ENCODE measurements at places on chromosomes 3 and 15. TPM values are rescaled to one million over a fixed set of nuclear protein-coding genes. Genes with fewer than 3 reads are reported as not detected.

Gene GABRB3
- 1.9 TPM for total RNA-seq

GRCh38 chr3:185754920-185755319 is 69.9 kb downstream of the IGF2BP2 start:
- DNase-seq = no peak

GRCh38 chr15:98063315-98063714 is 102.8 kb downstream of the ARRDC4 start:
- no peak for DNase-seq

DNA sequence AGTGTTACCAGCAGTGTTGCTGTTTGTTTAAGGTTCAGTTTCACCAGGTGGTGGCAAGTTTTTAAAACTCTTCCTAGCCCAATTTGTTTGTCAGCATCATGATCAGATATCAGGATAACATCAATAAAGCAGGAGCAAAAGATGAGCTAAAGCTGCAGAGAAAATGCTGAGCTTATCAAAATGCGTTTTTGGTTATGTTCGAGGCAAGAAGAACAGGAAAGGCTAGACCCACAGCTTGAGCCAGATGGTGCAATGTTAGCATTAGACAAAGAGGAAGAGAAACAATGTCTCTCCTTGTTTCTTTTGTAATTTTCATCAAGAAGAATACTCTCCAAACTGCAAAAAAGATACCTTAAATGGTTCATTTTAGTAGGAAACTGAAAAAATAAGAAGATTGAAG is 66.2 kb downstream of the THRB start:
- no peak for DNase-seq

Gene AGBL1
- not detected for total RNA-seq

Gene SHC4
- 9.7 TPM for total RNA-seq

Gene PLCB2
- total RNA-seq = 29.0 TPM

Gene GP5
- total RNA-seq = 0.09 TPM

- no peak for DNase-seq
Observed at GRCh38 chr3:108391917-108392593, 95.7 kb downstream of the HHLA2 start.

Gene CHAC1
- total RNA-seq = 1.5 TPM

GRCh38 chr15:29097971-29098370 is 171.7 kb downstream of the NSMCE3 start:
- DNase-seq = peak; percentile 31

GRCh38 chr3:89889386-89889785 is 782.0 kb downstream of the EPHA3 start:
- no peak for DNase-seq

DNA sequence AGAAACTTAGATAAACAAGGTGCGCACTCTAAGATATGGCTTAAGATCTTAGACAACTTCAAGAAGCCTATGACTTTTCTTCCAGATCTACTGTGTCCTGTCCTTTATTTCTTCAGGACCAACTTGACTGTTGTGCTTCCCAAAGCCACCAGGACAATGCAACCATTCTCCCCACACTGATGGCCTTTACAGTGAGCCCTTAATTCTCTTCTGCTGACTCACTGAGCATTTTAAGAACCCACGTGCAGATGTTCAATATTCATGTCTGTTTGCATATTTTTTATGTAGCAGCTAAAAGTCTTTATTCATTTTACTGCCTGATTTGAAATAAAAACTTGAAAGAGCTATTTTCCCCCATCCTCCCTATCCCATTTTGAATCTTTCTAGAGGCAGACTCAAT is 103.3 kb upstream of the SLC2A2 start:
- DNase-seq = no peak

- no peak for DNase-seq
Observed at GRCh38 chr15:83155942-83156341, 48.5 kb downstream of the TM6SF1 start.

DNA sequence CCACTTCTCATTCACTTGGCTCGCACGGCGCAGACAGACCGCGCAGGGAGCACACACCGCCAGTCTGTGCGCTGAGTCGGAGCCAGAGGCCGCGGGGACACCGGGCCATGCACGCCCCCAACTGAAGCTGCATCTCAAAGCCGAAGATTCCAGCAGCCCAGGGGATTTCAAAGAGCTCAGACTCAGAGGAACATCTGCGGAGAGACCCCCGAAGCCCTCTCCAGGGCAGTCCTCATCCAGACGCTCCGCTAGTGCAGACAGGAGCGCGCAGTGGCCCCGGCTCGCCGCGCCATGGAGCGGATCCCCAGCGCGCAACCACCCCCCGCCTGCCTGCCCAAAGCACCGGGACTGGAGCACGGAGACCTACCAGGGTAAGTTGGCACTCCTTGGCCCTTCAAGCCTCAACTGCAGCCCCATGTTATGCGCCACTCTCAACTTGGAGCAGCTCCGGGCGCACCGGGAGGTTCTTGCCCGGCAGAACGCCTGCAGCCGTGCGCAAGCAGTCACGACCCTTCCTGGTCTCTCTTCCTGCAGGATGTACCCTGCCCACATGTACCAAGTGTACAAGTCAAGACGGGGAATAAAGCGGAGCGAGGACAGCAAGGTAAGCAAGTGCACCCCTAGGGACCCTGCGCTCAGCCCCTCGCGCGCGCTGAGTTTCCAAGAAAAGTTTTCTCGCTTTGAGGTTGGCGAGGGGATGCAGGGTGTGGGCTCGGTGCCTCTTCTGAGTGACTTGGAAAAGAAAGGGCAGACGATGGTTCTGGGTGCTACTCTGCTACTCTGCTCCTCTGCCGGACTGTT is at the start of gene BHLHE40:
Gene BHLHE40 (plus strand): TSS at position 10 of the 801 bp plus-strand sequence. CDS start 282 bp downstream, at position 292.
- DNase-seq = no peak

DNA sequence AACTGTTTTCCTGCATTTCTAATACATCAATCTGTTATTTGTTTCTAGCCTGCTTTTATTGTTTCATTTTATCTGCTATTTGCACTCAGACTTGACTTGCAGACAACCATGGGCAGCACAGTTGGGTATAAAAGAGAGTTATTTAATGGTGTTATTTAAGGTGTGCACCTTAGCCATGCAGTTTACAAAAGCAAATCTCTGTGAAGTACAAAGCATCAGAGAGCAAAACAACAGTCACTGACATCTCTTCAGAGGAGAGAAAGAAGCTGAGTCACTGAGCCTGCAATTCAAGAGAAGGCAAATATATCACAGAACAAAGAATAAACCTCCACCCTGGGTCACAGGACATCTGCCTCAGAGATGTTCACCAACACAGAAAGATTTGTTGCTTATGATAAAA is 255.9 kb upstream of the ICE2 start:
- no peak for DNase-seq

Gene NR1I2
- total RNA-seq = 0.19 TPM

DNA sequence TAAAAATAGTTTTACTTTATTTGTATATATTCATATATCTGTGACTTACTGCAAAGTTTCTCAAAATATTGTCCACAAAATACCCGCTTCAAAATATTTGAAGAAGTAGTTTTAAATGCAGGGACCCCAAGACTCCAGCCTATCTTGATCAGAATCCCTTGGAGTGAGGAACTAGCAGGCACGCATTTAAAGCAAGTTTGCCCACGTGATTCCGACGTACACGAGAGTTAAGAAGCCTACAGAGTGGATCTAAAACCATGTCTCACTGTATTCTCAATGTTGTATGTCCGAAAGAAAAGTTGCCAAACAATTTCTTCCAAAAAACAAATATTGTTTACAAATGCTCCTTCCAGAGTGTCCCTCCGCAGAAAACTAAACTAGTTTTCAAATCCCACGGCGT is 1.7 kb downstream of the GABRB3 start:
- DNase-seq = no peak
